Ascending aorta (tissue), 2 donors: ENCODE measurements at places on chromosomes 4 and X. TPM values are rescaled to one million over a fixed set of nuclear protein-coding genes. Genes with fewer than 3 reads are reported as not detected.

GRCh38 chr4:150123087-150123486 is 44.8 kb downstream of the DCLK2 start:
- DNase-seq, result no peak
- H3K27me3 ChIP-seq, result no peaks in the 10 kb centered on the region
- no peaks in the 10 kb centered on the region for H3K36me3 ChIP-seq
- H3K27ac ChIP-seq, result no peak overlapping the region
- H3K4me1 ChIP-seq, result peaks cover 5% of the 10 kb centered on the region

DNA sequence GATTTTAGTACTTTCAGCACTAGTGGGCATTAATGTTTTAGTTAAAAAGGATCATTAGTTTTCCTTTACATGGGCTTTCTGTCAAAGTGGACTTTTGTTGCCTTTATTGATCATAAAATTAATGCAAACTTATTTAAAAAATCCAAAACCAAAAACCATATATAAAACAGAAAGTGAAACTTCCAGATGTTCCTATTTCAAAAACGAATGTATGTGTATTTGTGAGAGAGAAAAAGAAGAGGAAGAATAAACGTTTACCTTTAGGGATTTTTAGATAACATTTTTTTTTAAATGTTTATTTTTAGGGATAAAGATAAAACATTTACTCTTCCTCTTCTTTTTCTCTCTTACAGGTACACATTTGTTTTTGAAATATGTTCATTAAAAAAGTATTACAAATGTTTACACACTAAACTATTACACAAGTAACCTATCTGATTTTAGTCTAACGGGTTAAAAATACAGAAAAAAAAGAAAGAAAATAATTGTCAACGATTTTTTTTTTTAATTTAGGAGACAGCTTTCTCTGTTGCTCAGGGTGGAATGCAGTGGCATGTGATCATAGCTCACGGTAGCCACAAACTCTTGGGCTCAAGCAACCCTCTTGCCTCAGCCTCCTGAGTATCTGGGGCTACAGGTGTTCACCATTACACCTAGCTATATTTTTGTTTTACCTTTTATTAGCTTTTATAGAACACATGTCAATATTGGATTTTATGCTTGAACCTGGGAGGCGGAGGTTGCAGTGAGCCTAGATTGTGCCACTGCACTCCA is 16.8 kb upstream of the COX18 start:
- peaks cover 44% of the 10 kb centered on the region for H3K36me3 ChIP-seq
- no peak overlapping the region for H3K4me3 ChIP-seq
- no peak for DNase-seq
- no peaks in the 10 kb centered on the region for H3K4me1 ChIP-seq

DNA sequence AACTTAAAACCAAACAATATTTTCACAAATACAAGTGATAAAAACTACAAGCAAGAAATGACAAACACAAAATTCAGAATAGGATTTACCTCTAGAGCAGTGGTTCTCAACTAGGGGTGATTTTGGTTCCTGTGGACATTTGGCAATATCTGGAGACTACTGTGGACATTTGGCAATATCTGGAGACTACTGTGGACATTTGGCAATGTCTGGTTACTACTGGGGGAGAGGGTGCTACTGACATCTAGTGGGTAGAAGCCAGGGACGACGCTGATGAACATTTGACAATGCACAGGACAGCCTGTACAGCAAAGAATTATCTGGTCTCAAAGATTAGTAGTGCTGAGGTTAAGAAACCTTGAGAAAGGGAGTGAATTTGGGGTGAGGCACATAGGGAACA is 169.8 kb downstream of the CLCN4 start:
- H3K4me1 ChIP-seq, result no peaks in the 10 kb centered on the region
- H3K36me3 ChIP-seq, result no peaks in the 10 kb centered on the region
- DNase-seq, result no peak
- H3K4me3 ChIP-seq, result no peak overlapping the region
- no peaks in the 10 kb centered on the region for H3K27me3 ChIP-seq
- no peak overlapping the region for H3K27ac ChIP-seq

The OFD1 gene
- 8.4 TPM for total RNA-seq

DNA sequence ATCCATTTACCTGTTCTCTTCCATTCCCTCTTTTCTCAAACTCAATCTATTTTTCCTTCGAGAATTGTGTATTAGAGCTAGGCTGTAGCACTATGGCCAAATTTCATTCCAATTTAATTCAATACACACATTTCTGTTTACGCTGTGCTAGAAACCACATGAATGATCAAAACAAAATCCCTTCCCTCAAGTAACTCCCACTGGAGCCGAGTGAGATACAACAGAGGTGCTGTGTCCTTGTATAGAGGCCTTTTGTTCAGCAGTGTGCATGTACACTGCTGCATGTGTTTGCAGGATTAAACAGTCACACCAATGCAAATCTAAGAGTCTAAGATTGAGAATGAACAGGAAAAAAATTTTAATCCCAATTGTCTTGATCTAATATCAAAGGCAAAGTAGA is 734.2 kb downstream of the RAPGEF2 start:
- H3K36me3 ChIP-seq, result no peaks in the 10 kb centered on the region
- H3K27me3 ChIP-seq, result no peaks in the 10 kb centered on the region
- no peak overlapping the region for H3K27ac ChIP-seq
- no peak for DNase-seq

The MAP9 gene
- 5.2 TPM for total RNA-seq

GRCh38 chr4:185246453-185246852 is 37.1 kb downstream of the SNX25 start:
- no peak for DNase-seq
- no peaks in the 10 kb centered on the region for H3K27me3 ChIP-seq
- H3K27ac ChIP-seq, result no peak overlapping the region
- no peaks in the 10 kb centered on the region for H3K36me3 ChIP-seq
- H3K4me1 ChIP-seq, result peaks cover 25% of the 10 kb centered on the region

The ASB5 gene
- not detected for total RNA-seq

DNA sequence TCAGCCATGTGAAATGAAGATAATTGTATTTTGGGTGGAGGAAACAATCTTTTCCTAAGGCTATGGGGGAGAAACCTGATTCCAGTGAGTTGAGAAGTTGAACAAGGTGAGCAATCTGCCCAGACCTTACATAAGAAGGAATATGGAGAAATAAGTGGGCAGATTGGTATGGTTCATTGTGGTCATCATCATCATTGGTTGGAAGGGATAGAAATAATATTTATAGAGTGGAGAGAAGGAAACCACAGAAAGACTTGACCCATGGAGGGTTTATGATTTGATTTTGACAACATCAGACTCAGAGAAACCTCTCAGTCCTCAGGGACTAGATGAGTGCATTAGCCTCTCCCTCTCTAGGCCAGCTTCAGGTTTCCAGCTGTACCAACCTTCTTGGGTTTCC is 177.9 kb upstream of the NEIL3 start:
- no peaks in the 10 kb centered on the region for H3K4me1 ChIP-seq
- no peaks in the 10 kb centered on the region for H3K36me3 ChIP-seq
- DNase-seq, result no peak
- H3K27ac ChIP-seq, result no peak overlapping the region
- no peak overlapping the region for H3K4me3 ChIP-seq
- no peaks in the 10 kb centered on the region for H3K27me3 ChIP-seq

DNA sequence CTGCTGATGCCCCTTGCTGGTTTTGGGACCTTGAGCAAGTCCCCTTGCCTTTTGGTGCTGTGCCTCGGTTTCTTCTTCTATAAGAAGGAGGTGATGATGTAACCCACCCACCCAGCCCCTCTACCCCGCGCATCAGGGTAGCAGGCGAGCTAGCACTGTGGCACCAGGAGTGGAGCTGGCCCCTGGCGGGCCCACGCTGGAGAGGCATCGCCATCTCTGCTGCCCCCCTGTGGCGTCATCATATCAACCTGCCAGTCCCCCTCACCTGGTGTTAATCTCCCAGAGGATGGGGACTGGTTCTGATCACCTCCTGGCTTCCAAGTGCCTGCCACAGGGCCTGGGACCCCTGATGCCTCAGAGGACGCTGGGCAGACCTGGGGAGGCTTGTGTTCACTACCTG is 6.3 kb upstream of the SORCS2 start:
- no peak overlapping the region for H3K4me3 ChIP-seq
- H3K4me1 ChIP-seq, result no peaks in the 10 kb centered on the region
- DNase-seq, result no peak

- DNase-seq, result no peak
- no peaks in the 10 kb centered on the region for H3K27me3 ChIP-seq
- H3K36me3 ChIP-seq, result peaks cover 17% of the 10 kb centered on the region
- H3K4me3 ChIP-seq, result no peak overlapping the region
Observed at GRCh38 chr4:152321398-152321797, 214.5 kb downstream of the FBXW7 start.

The PDZD11 gene
- 17.8 TPM for total RNA-seq
